SK-MEL-5 (cell line): ENCODE measurements at places on chromosomes 7 and 10. TPM values are rescaled to one million over a fixed set of nuclear protein-coding genes. Genes with fewer than 3 reads are reported as not detected.

CDH23 gene
- 0.29 TPM in 1 of 2 replicates, not detected in the other for total RNA-seq

GRCh38 chr10:132383101-132383500 is 13.9 kb upstream of the PWWP2B start:
- DNase-seq = no peak

DNA sequence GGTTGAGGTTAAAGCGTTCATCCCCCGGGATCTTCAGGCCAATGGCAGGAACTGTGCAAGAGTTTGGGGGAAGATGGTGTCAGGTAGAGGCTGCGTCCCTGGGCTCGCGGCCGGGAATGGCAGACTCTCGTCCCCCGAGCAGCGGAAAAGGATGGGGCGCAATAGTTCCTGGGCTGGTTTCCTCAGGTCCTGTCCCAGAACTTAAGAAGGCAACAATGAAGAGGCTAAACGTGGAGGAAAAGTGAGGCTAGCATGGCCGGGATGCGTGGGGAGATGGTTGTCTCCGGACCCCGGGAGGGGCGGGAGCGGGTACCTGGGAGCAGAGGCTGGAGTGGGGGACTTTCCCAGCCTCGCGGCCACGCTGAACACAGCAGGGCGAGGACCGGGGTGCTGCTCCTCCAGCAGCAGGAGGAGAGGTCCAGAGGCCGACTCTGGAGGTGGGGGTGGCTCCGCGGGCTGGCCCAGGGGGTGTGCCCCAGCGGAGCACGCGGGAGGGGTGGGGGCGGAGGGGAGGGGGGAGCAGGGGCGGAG is 882 bp downstream of the IRF5 start:
- no peak for DNase-seq

GRCh38 chr7:77753173-77753572 is 45.1 kb downstream of the TMEM60 start:
- no peak for DNase-seq

DNA sequence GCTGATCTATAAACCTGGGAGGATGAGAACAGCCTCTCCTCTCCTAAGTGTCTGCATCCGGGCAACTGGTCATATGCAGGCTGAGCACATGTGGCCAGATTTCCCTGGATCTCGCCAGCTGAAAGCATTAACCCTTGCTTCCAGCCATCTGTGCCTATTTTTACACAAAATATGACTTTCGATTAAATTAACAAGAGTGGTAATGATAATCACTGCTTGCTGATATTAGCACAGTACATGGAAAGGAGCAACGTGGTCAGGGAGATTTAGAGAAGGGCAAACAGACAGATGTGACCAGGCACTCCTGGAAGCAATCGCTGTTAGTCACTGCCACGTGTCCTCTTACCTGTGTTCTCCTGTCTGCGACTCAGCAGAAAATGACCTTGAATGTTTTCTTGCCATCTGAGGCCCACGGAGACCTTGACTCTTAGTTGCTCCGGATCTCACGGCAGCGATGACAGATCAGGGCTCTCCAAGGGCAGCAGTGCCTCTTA is 59.5 kb upstream of the NPTX2 start:
- DNase-seq = no peak

STEAP1 gene
- total RNA-seq = 20.3 and 20.7 TPM in 2 replicates

- DNase-seq = no peak
Observed at GRCh38 chr7:120233338-120233737, 39.6 kb upstream of the KCND2 start.

GRCh38 chr7:148299350-148300276 is 291.0 kb upstream of the C7orf33 start:
- DNase-seq = no peak

DNA sequence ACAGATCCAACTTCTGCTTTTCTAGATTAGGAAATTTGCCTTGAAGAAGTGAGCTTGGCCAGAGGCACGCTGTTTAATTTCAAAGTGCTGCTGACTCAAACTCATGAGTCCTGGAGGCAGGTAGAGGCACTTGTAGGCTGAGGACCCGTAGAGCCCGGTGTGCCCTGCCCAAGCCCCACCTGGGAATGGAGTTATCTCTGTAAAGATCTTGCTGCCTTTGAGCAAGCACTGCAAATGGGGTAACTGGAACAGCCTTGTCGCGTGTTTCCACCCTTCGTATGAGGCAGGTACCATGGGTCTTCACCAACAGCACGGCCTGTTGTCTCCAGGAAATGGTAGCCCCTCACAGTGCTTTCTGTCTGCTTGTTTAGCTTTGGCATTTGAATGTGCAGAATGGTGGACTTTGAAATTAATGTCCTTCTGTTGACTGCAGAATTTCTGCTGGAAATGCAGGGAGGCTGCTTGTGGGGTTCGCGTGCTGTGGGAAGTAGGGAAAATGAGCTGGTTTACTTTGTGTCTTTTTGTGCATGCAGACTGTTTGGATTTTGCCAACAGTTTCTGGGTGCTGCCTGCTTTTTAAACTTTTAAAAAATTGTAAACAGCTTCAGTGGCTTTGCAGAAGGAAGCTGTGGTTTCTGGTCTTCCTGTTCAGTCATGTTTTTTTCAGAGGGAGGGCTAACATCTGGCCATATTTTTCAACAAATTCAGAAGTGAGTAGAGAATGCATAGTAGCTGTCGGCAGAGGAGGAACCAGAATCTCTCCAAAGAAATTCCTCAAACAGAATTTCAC is 27.2 kb downstream of the CCM2 start:
- DNase-seq = no peak
